Right atrium auricular region (tissue), 2 donors: ENCODE measurements at places on chromosomes 4 and X. TPM values are rescaled to one million over a fixed set of nuclear protein-coding genes. Genes with fewer than 3 reads are reported as not detected.

The ZCCHC18 gene
- 0.43 TPM for total RNA-seq

GRCh38 chrX:121032531-121032930 lies 14.9 kb upstream of the GLUD2 start:
- no peak for DNase-seq
- no peak overlapping the region for H3K4me3 ChIP-seq
- H3K27me3 ChIP-seq, result no peaks in the 10 kb centered on the region

DNA sequence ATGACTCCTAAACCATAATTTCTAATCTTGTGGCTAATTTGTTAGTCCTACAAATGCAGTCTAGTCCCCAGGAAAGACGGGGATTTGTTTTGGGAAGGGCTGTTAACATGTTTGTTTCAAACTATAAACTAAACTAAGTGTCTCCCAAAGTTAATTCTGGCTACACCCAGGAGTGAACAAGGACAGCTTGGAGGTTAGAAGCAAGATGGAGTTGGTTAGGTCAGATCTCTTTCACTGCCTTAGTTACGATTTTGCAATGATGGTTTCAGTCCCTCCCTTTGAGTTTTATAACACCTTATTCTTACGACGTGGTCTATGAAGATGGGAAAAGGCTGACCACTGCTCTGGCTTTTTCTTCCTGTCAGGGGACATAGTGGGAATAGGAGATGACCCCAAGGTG lies 27.0 kb upstream of the IL2 start:
- H3K4me1 ChIP-seq, result no peaks in the 10 kb centered on the region
- H3K27ac ChIP-seq, result no peak overlapping the region
- H3K27me3 ChIP-seq, result no peaks in the 10 kb centered on the region
- no peaks in the 10 kb centered on the region for H3K36me3 ChIP-seq

DNA sequence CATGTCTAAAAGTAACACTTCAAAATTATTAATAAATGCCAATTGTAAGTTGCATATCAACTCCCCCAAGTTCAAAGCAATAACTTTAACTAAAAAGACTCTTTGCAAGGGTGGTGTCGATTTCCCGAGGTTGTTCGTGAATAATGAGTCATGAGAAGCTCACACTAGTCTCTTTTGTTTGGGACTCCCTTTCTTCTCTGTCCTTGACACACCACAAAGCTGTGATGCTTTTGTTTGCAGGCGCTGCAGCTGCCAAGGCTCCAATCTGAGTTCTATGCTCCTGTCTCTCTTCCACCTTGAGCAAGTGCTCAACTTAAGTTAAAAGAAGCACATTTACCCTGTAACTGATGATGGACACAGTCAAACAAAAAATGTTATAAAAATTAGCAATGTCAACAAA lies 65.9 kb downstream of the FAT1 start:
- H3K36me3 ChIP-seq, result peaks cover 20% of the 10 kb centered on the region
- no peaks in the 10 kb centered on the region for H3K4me1 ChIP-seq
- H3K27ac ChIP-seq, result no peak overlapping the region
- H3K4me3 ChIP-seq, result no peak overlapping the region
- no peak for DNase-seq
- no peaks in the 10 kb centered on the region for H3K27me3 ChIP-seq

DNA sequence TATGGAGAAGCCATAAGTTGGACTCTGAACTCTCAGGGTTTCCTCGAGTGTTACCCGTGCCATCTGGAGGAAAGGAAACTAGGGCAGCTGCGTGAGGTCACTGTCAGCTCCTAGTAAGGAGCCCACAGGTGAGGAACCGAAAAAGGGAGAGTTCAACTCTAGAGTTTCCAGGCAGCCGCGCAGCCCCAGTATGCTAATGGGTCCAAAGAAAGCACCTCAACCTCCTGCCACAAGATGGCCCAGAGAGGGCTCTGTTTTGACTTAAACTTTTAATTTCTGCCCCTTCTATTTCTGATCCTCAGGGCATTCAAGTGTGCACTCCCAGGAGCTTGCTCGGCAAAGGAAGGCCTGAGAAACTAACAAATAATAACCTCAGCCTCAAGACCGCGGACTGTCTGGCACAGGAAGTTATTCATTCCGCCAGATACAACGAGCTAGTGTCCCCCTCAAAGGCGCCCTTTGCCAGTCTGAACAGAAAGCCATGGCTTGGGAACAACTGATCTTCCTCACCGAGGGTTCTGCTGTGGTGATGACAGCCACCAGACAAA lies 13.9 kb downstream of the SCARB2 start:
- no peak for DNase-seq
- no peaks in the 10 kb centered on the region for H3K27me3 ChIP-seq
- peaks cover 8% of the 10 kb centered on the region for H3K36me3 ChIP-seq
- H3K4me1 ChIP-seq, result no peaks in the 10 kb centered on the region

DNA sequence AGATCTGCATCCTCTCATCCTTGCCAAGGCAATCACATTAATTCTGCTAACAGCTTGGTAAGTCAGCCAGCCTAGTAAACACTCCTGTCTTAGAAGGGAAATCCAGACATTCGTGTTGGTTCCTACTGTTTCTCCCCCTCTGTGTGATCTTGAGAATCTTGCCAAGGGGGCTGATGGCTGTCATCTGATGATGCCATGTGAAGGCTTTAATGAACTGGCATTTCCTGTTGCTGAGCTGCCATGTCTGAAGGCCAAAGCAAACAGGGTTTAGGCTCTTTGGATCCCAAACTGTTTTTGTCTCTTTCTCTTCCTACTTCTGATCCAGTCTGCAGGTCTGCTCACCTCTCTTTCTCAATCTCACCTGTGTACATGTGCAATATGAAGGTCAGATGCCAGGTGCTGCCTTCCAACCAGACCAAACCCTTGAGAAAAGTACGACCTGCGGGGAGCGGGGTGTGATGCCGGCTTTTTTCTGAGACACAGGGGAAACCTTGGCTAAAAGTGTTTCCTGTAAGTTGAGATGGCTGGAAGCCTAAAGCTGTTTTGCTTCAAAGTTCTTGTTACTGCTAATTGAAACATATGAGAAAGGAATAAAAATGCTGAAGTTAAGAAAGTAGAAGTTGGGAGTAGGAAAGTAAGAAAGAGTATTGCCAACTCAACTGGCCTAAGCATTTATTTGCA lies 532.9 kb downstream of the ANKRD50 start:
- H3K36me3 ChIP-seq, result no peaks in the 10 kb centered on the region
- H3K4me1 ChIP-seq, result no peaks in the 10 kb centered on the region
- no peak for DNase-seq

DNA sequence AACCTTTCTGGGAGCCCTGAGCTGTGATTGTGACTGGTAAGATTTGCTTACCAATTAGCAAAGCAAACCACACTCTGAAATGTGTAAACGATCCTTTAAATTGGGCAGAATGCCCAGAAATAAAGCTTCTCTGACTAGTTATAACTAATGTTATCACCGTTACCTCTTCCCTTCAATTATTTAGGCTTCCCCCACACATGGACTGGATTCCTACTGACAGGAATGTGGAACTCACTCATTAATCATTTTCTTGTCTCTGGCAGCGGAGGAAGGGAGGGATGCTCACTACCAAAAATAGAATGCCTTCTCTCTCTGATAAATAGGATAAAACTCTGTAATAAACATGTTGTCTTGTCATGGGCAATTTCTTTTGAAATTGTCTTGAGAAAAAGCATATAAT lies 25.3 kb upstream of the NWD2 start:
- H3K36me3 ChIP-seq, result no peaks in the 10 kb centered on the region
- H3K4me1 ChIP-seq, result no peaks in the 10 kb centered on the region
- H3K4me3 ChIP-seq, result no peak overlapping the region
- no peaks in the 10 kb centered on the region for H3K27me3 ChIP-seq
